ENCODE measurements at places on chromosomes 7 and 10. TPM values are rescaled to one million over a fixed set of nuclear protein-coding genes. Genes with fewer than 3 reads are reported as not detected.
A peak's percentile ranks its signal among the peaks of the same experiment; 100 is the strongest.

GRCh38 chr10:43308986-43309385 is 42.1 kb upstream of the RASGEF1A start:
- no peaks in the 10 kb centered on the region for H3K4me1 ChIP-seq
- DNase-seq, result peak; percentile 20
- no peak overlapping the region for H3K27ac ChIP-seq

DNA sequence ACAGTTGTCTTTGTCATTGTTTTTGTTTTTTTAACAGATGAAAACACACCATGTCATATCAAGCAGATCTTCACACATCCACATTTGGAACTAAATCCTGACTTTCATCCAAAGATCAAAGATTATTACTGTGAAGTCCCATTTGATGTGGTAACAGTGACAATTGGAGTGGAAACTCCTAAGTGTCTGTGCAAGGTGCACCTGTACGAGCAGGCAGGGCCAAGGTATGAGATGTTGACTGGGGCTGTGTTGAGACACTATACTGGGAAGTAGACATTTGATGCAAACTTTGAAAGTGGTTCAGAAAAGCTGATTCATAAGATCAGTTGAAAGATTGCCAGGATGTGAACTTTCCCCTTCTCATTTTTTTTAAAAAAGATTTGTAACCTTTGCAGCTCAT is 152.3 kb downstream of the CPED1 start:
- H3K27ac ChIP-seq, result no peak overlapping the region
- no peaks in the 10 kb centered on the region for H3K36me3 ChIP-seq
- H3K4me1 ChIP-seq, result no peaks in the 10 kb centered on the region
- DNase-seq, result no peak
- H3K4me3 ChIP-seq, result no peak overlapping the region
- no peaks in the 10 kb centered on the region for H3K27me3 ChIP-seq

DNA sequence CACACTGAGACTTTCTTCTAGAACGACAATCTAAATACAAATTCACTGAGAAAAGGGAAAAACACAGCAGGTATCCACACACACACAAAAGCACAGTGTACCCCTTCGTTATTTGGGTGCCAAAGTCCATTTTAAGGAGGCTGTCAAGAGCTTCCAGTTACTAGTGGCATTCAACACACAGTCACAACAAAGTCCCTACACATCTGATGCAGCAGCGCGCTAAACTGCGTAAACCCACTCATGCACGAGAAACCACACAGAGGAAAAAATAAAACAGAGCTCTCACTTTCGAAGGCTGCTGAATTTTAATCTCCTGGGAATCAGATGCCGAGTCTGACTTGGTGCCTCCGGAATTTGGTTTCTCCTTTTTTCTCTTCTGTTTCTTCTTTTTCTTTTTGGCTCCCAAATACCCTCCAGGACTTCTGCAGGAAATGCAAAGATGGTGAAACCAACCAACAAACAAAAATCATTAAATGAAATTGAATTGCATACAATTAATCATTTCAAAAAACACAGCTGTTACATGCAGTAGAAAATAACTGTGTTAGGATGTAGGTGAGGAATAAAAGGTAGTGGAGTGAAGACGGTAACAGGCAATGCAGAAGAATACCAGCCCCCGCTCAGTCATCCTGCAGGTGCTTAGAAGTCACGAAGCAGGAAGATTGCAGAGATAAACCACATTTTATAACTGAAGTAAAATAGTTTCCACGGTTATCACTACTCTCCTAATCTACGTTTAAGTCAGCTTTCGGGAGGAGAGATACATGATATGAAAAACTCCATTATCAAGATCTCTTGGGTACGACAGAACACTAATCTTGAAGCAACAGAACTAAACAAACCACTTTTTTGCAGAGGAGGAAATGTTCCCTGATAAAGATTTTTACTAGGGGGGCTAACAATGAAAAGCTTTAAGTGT is 27.1 kb downstream of the NMT2 start:
- H3K27ac ChIP-seq, result no peak overlapping the region
- H3K4me1 ChIP-seq, result no peaks in the 10 kb centered on the region
- peaks cover 2% of the 10 kb centered on the region for H3K36me3 ChIP-seq
- DNase-seq, result no peak
- no peak overlapping the region for H3K4me3 ChIP-seq

DNA sequence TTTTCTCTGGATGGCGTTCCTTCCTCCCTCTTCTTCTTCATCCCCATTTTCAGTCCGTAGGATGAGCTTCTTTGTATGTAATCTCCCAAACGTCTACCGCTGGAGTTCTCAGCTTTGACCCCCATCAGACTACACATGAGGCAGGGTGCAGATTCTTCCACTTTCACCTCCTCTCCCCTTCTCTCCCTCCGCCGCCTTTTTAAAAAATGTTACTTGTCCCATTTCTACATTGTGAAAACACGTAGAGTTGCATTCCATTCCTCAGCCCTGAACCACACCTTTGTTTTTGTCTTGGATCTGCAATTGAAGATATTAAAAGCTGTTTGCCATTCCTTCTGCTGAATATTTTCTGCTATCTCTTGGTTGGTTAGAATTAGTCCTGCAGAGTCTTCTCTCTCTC is 6.2 kb downstream of the ADIRF start:
- no peaks in the 10 kb centered on the region for H3K27me3 ChIP-seq
- H3K27ac ChIP-seq, result no peak overlapping the region
- peaks cover 19% of the 10 kb centered on the region for H3K4me1 ChIP-seq
- H3K4me3 ChIP-seq, result no peak overlapping the region
- no peak for DNase-seq

DNA sequence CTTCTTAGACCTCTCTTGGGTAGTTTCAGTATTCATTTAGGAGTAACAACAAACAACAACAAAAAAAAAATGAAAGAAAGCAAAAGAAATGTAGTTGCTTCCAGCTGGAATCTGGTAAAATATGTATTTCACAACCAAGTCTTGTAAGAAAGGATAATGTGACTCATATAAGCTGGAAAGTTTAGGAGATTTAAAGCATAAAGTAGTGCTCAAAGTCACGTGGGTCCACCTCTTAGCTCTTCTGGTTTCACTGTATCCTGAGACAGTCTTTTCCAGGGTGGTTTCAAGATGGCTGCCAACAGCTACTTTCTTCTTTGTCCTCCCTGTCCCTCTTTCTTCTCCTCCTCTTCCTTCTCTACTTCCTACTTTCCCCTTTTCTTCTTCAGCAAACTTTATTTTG is 69.5 kb upstream of the CDK13 start:
- no peak overlapping the region for H3K4me3 ChIP-seq
- no peaks in the 10 kb centered on the region for H3K36me3 ChIP-seq
- H3K4me1 ChIP-seq, result no peaks in the 10 kb centered on the region
- H3K27ac ChIP-seq, result no peak overlapping the region

DNA sequence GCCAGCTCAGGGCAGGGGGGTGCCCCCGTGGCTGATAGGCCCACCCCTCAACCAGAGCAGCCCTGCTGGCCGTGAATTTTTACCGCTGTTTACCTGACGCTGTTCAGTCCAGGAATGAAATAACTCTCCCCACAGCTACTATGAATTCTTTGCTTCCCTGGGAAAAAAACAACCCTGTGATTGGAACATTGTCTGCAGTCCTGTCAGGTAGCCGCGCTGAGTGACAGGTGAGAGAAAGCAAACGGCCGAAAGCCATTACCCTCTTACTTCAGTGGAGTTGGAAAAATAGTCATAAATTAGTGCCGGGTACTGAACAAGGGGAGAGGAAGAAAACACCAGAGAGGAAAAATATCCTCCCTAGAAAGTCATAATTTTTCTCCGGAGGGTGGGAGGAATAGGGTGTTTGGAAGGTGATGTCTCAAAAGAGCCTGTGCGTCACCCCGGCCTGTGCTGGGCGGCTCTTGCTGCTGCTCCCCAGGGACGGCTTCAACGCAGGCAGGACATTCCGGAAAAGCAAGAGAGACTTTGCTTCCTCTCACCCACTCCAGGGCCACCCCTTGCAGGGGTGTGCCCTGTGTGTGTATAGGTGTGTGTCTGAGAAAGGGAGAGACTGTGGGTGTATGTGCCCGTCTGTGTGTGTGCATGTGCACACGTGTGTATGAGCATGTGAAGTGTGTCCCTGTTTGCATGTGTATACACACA is 69.0 kb downstream of the CDH23 start:
- H3K36me3 ChIP-seq, result no peaks in the 10 kb centered on the region
- no peaks in the 10 kb centered on the region for H3K4me1 ChIP-seq
- no peak overlapping the region for H3K4me3 ChIP-seq
- H3K27me3 ChIP-seq, result no peaks in the 10 kb centered on the region

GRCh38 chr10:97505152-97505551 is 6.4 kb downstream of the UBTD1 start:
- no peak overlapping the region for H3K27ac ChIP-seq
- H3K27me3 ChIP-seq, result no peaks in the 10 kb centered on the region
- H3K36me3 ChIP-seq, result no peaks in the 10 kb centered on the region
- H3K4me1 ChIP-seq, result peaks cover 17% of the 10 kb centered on the region

FGFR2 gene
- 230 TPM for total RNA-seq

AKR1C1 gene
- total RNA-seq, result 55.1 TPM

ATP6V1F gene
- total RNA-seq, result 165 TPM

SPDYE9 gene
- not detected for total RNA-seq

TRIM73 gene
- 4.9 TPM for total RNA-seq

CHAT gene
- total RNA-seq, result not detected

KIFBP gene
- total RNA-seq, result 27.9 TPM

KIN gene
- 12.0 TPM for total RNA-seq
